ENCODE measurements at places on chromosomes 3 and 15.

- no peak for DNase-seq
These were observed 1.1 kb downstream of the ZBTB47 start for GRCh38 chr3:42654331-42655201.

DNA sequence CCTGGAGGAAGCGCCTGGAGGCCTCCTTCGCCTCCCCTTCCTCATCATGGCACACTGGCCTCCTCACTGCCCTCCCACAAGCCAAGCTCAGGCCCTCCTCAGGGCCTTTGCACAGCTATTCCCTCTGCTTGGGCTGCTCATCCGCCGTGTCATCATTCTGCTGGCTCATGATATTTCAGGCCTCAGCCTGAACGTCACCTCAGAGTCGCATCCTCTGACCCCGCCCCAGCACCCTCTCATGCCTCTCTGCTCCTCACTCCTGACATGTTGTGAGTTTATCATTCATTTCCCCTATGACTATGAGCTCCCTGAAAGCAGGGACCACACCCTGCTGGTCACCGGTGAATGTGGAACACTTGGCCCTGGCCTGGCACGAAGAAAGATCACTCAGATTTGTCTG is 20.7 kb upstream of the POC1A start:
- DNase-seq: no peak

DNA sequence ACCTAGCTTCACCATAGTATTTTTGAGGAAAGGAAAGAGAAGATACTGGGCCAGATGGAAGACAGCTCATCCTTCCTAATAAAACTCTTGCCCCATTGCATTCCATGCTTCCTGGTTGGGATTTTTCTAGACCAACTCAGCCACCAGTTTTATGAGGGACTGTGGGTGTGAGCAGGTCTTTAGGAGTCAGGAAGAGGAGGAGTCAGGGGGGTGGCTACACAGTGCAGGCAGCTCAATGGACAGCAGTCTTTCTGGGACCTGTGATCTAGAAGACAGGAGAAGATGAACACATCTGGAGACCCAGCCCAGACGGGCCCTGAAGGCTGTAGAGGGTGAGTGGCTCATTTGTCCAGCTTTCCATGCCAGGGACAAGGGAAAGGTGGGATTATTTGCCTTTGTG is at the start of gene NOX5:
Gene NOX5, plus strand, starts transcription at position 242 of the 400 bp plus-strand sequence. Its CDS starts 41 bp downstream, at position 283.
- no peak for DNase-seq

GRCh38 chr15:78629716-78630065 is 8.9 kb upstream of the CHRNA3 start:
- DNase-seq: no peak

- DNase-seq: no peak
These were observed 17.8 kb downstream of the MRAS start for GRCh38 chr3:138366006-138366759.

GRCh38 chr3:36525115-36525801 is 145.0 kb downstream of the STAC start:
- no peak for DNase-seq

Data from T-helper 22 cell (primary cell).